ENCODE measurements at places on chromosomes 5 and 9.

- DNase-seq = no peak
Measured at GRCh38 chr9:131605770-131606590, 60.7 kb downstream of the PRRT1B start.

DNA sequence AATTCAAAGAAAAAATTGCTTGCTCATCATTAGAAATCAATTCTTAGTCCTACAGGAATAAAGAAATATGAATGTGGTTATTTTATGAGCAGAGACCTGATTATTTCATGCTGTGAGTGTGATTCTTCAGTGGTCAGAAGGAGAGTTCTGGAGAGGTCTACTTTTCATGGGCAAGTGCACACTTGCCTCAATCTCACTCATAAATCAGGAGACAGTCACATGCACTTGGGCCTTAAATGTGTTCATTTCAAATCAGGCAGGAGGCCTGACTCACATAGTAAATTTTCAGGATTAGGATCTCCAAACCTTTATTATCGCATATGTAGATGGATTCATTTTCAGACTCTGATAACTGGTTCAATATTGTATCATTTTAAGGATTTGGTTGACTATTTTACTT lies 323.2 kb upstream of the CCNH start:
- DNase-seq = no peak

GRCh38 chr5:21688655-21689054 lies 1164.5 kb downstream of the CDH12 start:
- no peak for DNase-seq

GRCh38 chr5:141105350-141105749 lies 5.1 kb downstream of the PCDHB3 start:
- no peak for DNase-seq

DNA sequence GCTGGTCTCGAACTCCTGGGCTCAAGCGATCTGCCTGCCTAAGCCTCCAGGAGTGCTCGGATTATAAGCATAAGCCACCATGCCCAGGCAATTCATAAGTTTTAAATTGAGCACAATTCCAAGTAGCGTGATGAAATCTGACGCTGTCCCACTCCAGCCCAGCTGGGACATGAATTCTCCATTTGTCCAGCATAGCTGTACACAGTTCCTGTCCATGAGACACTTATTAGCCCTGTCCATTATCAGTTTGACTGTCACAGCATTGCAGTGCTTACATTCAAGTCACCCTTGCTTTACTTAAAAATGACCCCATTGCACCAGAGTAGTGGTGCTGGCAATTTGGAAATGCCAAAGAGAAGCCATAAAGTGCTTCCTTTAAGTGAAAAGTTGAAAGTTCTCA lies 7.6 kb upstream of the SLC30A5 start:
- no peak for DNase-seq

All from activated gamma-delta T cell (primary cell).